T-cell (primary cell): ENCODE measurements at places on chromosomes 11 and 22.

DNA sequence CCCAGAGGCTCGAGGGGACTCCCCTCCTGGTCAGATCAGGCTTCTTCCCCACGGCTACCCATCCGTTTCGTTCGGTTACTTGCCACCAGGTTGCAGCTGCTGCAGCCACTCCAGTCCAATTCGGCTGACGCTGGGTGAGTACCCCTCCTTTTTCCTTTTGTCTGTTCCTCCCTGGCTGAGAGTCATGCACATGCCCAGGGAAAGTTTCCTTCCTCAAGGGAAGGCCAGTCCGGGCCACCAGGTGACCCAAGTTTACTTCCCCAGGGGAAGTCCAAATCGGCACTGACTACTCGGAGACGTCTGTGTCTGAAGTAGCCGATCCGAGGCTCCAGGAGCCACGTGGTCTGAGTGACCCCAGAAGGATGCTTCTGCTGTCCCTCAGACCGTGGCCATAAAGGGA, 13.2 kb upstream of the OR56A3 start:
- no peak for DNase-seq

- no peak for DNase-seq
Measured at GRCh38 chr11:129148487-129148886, 43.6 kb downstream of the ARHGAP32 start.

GRCh38 chr11:16148301-16148931, 207.9 kb downstream of the SOX6 start:
- DNase-seq, result no peak

DNA sequence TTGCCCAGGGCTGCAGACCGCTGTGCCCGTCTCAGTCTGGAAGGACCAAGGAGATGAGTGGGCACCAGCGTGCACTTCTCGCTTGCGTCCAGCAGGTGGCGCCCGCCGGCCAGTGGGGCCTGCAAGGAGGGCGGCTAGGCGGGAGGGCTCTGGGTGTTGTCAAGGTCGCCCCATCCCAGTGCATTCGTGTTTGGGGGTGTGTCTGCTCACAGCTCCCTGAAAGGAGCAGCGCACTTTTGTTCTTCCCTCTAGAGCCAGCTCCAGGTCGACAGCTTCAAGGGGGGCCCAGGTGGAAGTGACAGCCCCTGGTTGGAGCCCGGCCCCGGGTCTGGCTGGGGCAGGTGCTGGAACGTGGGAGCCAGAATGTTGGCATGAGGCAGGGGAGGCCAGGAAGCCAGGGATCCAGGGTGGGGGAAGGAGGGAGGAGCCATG, 23.4 kb upstream of the MPPED1 start:
- DNase-seq, result peak; percentile 44
